GM18507 (cell line): ENCODE measurements at places on chromosomes 1 and 21.

DNA sequence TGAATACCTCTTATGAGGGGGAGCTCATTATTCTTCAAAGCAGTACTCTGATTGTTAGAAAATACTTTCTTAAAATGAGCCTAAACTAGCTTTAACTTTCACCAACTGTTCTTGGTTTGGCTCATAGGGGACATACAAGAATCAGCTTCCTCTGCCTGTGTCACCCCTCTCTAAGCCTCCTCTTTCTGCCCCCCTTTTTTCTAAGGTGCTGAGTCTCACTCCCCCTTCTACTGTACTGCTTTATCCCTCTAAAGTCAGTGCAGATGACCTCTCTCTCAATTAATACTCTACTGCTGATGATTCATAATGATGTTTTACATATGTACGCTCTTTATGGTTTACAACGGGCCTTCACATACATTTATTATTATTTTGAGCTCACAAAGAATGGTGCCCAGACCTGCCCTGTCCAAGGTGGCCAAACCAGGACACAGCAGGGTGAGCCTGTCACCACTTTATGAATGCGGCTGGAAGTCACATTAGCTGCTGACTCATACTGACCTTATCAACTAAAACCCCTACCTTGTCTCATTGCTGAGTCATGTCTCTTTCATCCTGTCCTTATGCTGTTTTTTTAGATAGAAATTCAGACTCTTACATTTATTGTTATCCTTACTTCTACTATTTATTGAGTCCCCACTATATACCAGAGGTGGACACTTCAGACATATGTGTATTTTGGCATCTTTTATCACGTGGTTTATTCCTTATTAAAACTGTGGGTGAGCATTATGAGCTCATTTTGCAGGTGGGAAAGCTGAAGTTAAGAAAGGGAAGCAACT, 126.9 kb downstream of the RNF220 start:
- DNase-seq, result no peak

GRCh38 chr1:5727871-5728643, 264.2 kb downstream of the NPHP4 start:
- no peak for DNase-seq

GRCh38 chr1:7633506-7634245, 137.4 kb upstream of the VAMP3 start:
- no peak for DNase-seq

- no peak for DNase-seq
Observed at GRCh38 chr1:98661544-98662355, at the start of gene SNX7. TSS of gene SNX7 (plus strand) at chr1:98661721. CDS start at chr1:98661732, 11 bp downstream.
